Cortex of kidney (tissue), 1 donor: ENCODE measurements at places on chromosomes 6 and 20.

DNA sequence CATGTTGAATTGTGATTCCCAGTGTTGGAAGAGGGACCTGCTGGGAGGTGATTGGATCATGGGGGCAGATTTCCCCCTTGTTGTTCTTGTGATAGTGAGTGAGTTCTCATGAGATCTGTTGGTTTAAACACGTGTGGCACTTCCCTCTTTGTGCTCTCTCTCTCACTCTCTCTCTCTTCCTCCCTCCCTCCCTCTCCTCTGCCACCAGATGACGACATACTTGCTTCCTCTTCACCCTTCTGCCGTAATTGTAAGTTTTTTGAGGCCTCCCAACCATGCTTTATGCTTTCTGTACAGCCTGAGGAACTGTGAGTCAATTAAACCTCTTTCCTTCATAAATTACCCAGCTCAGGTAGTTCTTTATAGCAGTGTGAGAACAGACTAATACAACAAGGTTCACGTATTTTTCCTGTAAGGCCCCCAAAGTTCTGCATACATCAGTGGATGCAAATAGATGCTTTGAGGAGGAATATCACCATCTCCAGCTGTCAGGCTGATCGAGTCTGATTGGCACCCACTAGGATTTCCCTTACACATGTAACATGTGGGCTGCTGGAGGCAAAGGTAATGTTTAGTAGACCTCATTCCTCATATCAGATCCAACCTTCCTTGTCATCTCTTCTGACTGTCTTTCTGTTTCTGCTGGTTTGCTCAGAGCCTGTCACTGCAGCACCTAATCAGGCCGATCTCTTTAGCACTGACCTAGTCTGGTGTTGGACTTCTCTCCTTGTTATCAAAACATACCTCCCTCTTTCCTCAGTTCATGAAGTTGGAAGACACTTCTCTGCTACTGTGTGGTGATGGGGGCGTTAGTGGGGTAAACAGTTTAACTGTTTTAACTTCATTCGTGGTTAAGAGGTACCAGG is 54.3 kb upstream of the BACH2 start:
- DNase-seq: no peak

DNA sequence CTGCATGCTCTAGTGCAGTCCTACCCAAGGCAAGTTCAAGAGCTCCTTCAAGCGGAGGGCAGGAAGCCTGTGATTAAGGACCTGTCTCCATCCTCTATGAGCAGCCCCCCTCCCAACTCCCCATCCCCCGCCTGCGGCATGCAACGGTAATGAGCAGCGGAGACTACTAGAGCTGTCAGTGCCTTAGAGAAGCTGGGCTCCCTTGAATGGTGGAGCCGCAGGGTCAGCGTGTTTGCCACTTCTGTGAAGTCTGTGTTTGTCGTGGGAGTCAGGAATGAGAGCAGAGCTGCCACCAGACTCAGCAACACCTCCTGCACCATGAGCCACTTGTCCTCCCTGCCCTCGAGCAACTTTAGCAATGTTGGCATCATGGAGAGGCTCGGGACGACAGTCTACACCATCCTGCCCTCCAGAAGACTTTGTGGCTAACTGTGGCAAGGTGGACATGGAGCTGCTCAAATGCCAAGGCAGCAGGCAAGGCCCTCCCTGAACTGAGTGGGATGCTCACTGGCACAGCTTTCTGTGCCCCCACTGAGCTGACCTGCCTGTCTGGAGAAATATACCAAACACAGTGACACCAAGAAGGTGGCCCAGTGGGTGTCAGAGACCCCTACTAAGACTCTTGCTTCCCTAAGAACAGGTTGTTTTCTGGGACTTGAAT is 23.8 kb upstream of the SYNDIG1 start:
- DNase-seq: no peak

DNA sequence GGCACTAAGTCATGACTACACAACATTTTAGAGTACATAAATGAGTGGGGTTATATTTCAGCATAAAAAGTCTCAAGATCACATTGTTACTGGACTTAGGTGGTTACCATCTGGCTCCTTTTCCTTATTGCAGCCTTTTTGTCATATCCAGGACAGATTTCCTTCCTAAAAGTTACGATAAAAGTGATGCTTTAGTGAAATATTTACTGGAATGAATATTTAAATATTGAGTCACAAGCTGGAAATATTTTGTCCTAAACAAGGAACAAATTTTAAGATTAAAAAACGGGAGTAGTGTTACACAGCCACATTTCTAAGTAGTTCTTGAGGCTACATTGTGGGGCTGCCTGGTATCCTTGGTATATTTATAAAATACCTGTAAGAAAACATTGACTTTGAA is 52.2 kb downstream of the CDC40 start:
- DNase-seq: no peak

DNA sequence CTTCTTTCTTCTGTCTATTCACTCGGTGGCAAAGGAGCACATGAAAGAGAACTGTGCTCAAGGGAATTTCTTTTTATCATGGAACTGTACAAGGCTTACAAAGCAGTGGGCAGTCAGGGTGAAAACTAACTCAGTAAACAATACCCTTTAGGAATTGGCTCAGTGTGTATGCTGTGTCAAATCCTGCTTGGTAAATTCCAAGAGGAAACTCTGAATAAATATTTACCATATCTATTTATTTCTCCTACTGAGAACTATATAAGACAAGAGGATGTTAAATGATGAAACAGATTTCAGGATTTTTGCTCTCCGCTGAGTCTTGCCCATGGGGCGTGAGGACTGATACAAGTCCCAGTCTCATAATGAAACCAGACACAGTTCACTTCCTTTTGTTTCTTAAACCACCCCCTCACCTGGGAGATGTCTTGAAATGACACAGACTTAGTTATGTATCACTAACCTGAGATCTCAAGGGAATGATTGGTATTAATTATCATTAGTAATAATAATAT is 188.8 kb downstream of the BACH2 start:
- no peak for DNase-seq

GRCh38 chr6:142404751-142405150 is 102.9 kb downstream of the ADGRG6 start:
- no peak for DNase-seq

- DNase-seq: no peak
Measured at GRCh38 chr6:81023007-81023582, 729.4 kb downstream of the TENT5A start.

DNA sequence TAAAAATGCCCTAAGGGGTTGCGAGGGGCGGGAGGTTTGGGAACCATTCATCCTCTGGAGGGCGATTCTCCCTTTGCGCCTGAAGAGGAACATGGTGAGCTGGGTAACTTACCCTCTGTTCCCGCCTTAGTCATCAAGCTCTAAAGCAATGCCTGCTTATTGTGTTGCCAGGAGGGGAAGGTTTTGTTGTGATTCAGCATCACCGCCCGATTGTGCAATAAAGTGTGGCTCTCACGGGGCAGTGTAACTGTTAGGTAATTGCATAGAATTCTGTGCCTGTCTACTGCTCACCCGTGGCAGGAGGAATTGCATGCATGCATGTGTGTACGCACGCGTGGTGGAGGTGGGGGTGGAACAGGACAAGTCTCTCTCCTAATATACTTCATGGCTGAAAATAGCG is 95.5 kb upstream of the AGPAT4 start:
- no peak for DNase-seq

DNA sequence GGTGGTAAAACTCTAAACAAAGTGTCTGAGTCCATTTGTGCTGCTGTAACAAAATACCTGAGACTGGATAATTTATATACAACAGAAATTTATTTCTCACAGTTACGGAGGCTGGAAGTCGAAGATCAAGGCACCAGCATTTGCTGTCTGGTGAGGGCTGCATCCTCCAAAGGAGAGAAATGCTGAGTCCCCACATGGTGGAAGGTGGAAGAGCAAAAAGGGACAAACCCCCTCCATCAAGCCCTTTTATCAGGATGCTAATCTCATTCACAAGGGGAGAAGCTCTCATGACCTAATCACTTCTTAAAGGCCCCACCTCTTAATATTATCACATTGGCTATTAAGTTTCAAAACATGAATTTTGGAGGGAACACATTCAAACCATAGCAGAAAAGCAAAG is 55.9 kb upstream of the SYNJ2 start:
- DNase-seq: no peak

- DNase-seq: no peak
Measured at GRCh38 chr20:50585678-50586077, 75.5 kb downstream of the PTPN1 start.

GRCh38 chr20:60837173-60837770 is 414.8 kb upstream of the CDH4 start:
- DNase-seq: no peak

DNA sequence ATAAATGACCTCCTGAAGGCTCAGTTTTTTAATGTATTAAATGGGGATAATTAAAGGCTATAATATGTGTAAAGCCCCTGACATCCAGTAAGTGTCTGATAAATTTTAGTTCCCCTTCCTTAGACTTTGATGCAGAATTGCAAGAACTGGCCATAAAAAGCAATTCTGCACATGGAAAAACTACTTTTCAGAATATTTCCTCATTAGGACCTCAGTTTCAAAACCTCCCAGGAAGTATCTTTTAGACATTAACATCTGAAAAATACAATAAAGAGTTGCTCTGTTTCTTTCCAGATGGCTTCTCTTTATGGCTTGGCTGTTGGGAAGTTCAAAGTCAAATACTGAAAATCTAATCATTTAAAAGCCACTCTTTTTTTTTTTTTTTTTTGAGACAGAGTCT is 106.3 kb upstream of the ZNF217 start:
- no peak for DNase-seq

DNA sequence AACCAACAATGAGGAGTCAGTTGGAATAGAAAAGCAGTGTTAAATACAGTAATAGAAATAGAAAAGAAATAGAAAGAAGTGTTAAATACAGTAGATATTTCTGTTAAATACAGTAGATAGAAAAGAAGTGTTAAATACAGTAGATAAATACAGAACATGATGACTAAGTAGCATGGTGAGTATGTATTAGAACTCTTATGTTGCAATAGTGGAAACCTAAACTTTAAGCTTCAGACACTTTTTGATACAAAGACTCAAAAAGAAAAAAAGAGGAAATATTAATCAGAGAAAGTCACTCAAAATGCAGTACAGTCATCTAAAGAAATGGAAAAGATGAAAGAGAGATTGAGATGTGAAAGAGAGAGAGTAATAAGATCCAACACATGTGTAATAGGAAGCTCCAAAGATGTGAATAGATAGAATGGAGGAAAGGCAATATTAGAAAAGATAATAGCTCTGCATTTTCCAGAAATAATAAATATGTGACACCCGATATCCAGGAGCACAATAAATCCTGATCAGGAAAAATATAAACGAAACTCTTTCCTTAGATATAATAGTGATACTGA is 131.5 kb upstream of the KCNK16 start:
- DNase-seq: no peak

DNA sequence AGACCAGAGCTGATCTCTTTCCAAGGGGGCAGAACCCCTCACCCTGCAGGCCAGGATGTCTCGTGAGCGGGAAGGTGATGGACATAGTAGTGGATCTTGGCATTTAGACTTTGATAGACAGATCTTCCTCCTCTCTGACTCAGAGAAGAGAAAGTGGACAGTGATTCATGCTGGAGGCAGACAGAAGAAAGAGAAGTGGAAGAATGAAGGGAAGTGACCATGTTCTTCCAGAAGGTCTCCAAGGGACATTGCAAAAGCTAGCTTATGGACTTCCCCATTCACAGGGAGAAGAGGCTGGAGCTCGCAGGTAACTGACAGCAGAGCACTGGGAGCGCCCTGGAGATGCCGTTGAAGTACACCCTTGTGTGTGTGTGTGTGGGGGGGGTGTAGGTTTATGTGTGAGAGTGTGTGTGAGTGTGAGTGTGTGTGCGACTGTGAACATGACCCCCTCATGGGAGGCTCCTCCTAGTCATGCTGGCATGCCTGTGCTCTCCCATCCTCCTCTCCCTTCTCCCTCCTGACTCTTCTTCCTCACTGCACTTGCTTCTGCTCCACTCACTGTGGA is 8.0 kb upstream of the RAET1L start:
- no peak for DNase-seq

- no peak for DNase-seq
Measured at GRCh38 chr6:140915551-140915950, 1217.2 kb upstream of the GJE1 start.

- no peak for DNase-seq
Measured at GRCh38 chr6:135162678-135163439, 18.2 kb upstream of the MYB start.

- DNase-seq: no peak
Measured at GRCh38 chr6:96522465-96523009, 931 bp downstream of the UFL1 start.

DNA sequence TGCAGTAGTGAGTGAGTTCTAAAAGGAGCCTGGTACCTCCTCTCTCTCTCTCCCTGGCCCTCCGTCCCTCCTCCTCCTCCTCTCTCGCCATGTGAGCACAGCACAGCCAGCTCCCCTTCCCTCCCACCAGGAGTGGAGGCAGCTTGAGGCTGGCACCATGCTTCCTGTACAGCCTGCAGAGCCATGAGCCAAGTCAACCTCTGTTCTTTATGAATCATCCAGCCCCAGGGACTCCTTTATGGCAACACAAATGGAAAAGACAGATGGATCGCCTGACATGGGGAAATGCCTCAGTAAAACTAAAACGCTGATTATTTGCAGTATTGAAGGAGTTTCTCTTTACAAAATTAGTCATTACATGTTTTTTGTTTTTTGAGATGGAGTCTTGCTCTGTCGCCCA is 233.7 kb upstream of the ARID1B start:
- DNase-seq: no peak
